ENCODE measurements at places on chromosomes 6 and 20.
A peak's percentile ranks its signal among the peaks of the same experiment; 100 is the strongest.

GRCh38 chr6:163793011-163793983, 378.8 kb downstream of the QKI start:
- DNase-seq, result no peak

GRCh38 chr6:108133594-108134179, 32.1 kb upstream of the NR2E1 start:
- DNase-seq, result no peak

DNA sequence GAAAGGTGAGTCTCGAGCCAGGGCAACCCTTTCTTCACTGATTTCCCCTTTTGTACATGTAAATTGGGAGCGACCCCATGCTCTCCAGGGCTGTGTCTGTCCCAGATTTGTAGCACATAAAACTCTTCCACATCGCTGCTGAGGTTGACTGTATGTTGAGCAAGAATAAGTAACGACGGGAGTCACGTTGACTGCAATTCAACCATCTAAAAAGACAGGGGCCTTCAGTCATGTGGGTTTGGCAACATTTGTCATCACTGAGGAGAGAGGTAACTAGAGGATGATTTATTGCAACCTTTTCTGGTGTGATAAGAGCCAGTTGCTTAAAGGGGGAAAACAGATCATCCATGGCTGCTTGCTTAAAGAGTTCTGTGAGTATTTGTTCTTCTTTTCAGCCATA, 159.4 kb upstream of the SULF2 start:
- no peak for DNase-seq

GRCh38 chr6:161586887-161587286, 313.0 kb upstream of the AGPAT4 start:
- DNase-seq, result no peak

DNA sequence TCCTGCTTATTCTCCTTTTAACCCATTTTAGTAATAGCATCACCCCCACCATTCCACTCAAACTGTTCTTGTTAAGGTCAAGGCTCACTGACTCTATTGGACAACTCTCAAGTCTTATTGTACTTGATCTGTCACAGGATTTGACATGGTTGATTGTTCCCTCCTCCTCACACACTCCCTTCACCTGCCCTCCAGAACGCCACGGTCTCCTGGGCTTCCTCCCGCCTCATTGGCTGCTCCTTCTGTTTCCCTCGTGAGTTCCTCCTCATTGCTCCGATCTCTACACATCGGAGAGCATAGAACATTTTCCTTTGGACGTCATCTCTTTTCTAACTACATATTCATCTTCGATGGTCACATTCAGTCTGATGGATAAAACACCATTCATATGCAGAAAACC, 55.1 kb downstream of the STMND1 start:
- no peak for DNase-seq

- DNase-seq, result no peak
Observed at GRCh38 chr20:16216227-16216913, 356.9 kb downstream of the KIF16B start.

GRCh38 chr20:34415079-34415478, 52.0 kb downstream of the ITCH start:
- DNase-seq, result no peak

DNA sequence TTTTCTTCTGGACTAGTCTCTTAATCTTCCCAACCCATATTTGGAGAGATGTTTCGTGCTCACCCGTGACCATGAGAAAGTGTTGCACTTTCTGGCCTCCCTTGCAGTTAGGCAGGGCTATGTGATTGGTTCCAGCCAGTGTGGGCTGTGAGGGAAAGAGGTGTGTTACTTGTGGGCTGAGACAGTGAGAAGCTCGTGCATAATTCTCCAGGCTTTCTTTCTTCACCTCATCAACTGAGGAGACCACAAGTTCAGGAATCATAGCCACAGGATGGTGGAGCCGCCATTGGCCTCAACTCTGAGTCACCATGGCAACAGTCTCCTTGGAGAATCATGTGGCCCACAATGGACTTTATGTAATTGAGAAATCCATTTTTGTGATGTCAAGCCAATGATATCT, 57.5 kb upstream of the FUCA2 start:
- DNase-seq, result no peak

GRCh38 chr20:9143926-9144325, 75.0 kb downstream of the PLCB4 start:
- DNase-seq, result no peak

DNA sequence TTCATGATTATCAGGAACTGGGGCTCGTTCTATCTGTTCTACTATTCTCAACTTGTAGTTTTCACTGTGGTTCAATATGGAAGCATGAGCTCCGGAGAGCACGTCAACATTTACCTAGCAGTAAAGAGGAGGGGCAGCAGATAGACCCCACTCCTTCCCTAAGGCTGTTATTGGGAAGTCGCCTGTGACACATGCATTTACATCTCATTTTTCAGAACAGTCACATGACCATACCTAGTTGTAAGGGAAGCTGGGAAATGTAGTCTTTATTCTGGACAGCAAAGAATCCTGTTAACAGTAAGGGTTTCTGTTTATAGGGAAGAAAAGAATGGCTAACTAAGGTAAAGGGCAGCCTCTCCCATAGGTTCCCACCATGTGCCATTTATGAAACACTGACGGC, 158.3 kb downstream of the ZFP64 start:
- DNase-seq, result no peak

DNA sequence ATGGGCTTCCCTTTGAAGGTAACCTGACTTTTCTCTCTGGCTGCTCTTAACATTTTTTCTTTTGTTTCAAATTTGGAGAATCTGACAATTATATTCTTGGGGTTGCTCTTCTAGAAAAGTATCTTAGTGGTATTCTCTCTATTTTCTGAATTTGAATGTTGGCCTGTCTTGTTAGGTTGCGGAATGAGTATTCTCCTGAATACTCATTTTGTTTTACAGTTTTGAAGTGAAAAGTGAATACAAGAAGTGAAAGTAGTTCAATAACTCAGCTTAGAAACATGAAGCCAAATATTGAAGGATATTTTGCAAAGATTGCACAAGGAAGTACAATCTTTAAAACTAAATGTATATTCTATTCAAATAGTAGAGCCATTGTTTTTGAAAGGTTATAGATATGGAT, 120.2 kb upstream of the MAP3K4 start:
- no peak for DNase-seq

- DNase-seq, result no peak
Observed at GRCh38 chr6:110512991-110513390, 36.6 kb upstream of the SLC22A16 start.

- no peak for DNase-seq
Observed at GRCh38 chr6:11744753-11745152, 33.9 kb downstream of the ADTRP start.

GRCh38 chr6:136783495-136784270, 8.6 kb downstream of the MAP3K5 start:
- no peak for DNase-seq

DNA sequence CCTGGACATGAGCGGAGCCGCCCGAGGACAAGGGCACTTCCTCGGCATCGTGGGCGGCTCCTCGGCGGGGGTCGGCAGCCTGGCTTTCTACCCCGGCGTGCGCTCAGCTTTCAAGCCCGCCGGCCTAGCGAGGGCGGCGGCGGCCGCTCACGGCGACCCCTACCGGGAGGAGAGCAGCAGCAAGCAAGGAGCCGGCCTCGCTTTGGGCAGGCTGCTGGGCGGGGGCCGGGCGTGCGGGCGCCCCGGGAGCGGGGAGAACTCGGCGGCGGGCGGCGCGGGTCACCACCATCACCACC, 6.7 kb downstream of the PRDM13 start:
- no peak for DNase-seq

GRCh38 chr20:44051661-44052000, 135.4 kb downstream of the JPH2 start:
- DNase-seq, result no peak

DNA sequence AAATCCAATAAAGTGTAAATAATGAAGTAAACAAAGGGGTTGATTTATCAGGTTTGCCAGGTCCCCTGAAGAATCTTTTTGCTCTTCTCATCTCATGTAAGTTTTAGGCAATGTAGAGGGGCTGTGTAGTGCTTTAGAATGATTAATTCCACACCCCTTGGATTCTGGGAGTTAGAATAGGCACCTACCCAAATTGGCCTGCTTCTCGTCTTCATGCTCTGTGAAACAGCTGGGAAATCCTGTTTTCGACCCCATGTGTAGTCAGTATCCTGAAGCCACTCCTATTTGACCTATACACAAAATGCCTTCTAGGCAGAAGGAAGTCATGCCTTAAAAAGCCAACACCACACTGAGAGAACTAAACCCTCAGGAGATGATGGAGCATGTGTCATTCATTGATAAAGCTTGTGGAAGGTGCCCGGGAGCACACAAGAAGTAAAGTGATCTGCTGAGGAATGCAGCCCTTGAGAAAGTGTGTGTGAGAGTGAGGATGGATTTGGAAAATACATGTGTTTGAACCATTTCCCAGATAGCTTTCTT, 170.9 kb downstream of the KLHL32 start:
- no peak for DNase-seq

- DNase-seq, result no peak
Observed at GRCh38 chr20:61129311-61129710, 122.8 kb upstream of the CDH4 start.

DNA sequence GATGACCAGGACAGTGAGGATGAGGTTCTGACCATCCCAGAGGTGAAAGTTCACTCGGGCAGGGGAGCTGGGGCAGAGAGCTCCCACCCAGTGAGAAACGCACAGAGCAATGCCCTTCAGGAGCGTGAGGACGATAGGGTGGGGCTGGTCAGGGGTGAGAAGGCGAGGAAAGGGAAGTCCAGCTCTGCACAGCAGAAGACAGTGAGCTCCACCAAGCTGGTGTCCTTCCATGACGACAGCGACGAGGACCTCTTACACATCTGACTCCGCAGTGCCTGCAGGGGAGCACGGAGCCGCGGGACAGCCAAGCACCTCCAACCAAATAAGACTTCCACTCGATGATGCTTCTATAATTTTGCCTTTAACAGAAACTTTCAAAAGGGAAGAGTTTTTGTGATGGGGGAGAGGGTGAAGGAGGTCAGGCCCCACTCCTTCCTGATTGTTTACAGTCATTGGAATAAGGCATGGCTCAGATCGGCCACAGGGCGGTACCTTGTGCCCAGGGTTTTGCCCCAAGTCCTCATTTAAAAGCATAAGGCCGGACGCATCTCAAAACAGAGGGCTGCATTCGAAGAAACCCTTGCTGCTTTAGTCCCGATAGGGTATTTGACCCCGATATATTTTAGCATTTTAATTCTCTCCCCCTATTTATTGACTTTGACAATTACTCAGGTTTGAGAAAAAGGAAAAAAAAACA, 16.6 kb upstream of the SLC22A1 start:
- no peak for DNase-seq

GRCh38 chr6:30169658-30170614, 6.6 kb downstream of the TRIM15 start:
- DNase-seq, result peak; percentile 30

DNA sequence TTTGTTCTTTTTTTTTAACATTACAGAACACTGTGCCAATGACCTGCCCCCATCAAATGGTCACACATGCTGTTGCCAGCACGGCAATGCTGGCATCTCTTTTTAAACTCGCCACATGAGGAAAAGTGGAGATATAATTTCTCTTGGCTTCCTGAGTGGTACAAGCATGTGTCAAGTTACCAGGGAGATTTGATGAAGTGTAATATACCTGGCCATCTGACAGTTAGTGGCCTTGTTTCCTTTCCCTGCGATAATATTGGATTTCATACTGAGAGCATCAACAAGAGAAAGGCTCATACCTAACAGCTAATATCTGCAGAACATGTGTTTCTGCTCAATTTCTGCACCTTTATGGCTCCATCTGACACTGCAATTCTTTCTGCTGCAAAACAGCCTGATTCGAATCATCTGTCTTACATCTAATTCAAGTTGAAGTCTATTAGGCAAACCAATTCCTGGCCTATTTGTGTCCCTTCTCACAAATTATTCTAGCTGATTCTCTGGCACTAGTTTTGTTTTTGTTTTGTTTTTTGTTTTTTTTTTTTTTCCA, 519.5 kb downstream of the PREX1 start:
- no peak for DNase-seq

DNA sequence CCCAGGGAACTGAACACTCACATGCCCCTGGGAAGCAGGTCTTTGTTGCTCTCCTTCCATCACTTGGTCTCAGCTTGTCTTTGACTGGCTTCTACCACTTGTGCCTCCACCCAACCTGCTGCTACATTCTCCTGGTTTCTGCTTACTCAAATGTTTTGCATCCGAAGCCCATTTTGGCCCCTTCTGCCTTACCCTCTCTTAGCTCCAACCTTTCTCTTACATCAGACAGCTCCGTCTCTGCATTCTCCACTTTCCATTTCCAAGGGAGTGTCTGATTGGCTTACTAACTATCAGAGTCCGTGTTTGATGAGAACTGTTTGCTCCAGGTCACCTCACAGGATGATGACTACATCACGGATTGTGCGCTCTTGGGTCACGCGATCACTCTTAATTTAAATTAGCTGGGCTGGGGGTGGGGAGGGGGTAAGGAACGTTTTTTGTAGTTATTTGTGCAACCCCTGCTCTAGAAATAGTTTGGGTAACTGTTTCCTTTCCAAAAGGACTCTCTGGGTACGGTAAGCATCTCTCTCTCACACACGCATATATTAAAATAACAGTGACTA, 844 bp upstream of the ABRACL start:
- DNase-seq, result peak; percentile 43

- DNase-seq, result peak; percentile 87
Observed at GRCh38 chr6:30828027-30828962, 56.0 kb upstream of the DDR1 start.

GRCh38 chr6:54618572-54618971, 228.0 kb upstream of the FAM83B start:
- no peak for DNase-seq

DNA sequence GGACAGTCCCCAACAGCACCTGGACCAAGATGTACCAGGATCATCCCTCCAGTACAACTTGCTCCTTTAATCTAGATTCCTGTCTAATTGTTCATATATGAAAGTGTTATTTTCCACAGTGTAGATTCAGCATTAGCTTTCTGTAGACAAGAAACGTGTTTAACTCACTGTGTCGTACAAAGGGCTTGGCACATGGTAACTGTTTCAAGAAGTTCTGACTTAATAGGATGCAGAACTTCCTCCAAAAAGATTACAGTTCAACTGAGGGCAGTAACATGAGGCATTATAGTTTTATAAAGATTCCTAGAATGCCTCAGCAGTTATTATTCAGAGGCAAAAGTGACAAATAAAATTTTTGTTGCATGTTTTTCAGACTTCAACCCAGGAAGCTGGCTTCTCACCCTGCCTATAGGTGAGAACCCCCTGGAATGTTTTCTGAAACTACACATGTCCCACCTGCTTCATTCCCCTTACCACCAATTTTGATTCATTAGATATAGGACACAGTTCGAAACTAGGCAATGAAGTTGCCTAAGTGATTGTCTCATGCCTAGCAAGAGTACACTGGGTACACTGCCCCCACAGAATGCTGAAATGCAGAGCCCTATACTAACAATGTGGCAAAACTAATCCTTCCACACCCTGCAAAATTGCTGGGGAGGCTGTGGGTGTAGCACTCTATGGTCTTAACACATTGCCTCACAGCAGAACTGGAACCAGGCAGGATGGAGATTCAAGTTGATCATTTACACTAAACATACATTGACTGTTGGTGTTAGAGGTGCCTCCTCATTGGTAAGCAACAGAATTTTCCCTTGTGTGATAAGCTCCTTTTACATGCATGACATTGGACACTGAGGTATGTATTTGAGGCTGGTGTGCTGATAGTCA, 22.6 kb upstream of the SH3BGRL2 start:
- DNase-seq, result no peak

GRCh38 chr6:169724494-169725124, at the start of gene PHF10:
Gene PHF10, minus strand, starts transcription at chr6:169724500. Its CDS starts 569 bp downstream, at chr6:169723931.
- peak; percentile 24 for DNase-seq

Data from stimulated activated CD4-positive, alpha-beta T cell treated with anti-CD3 and anti-CD28 coated beads, Interleukin-12 subunit alpha, Interleukin-12 subunit beta, amount 100 ng/mL, for 48 hours (primary cell).